ENCODE measurements at places on chromosomes 2 and 18.

- DNase-seq: no peak
Observed at GRCh38 chr2:28292491-28292890, 100.2 kb upstream of the FOSL2 start.

- DNase-seq: no peak
Observed at GRCh38 chr2:222915092-222915957, 54.5 kb downstream of the ACSL3 start.

- no peak for DNase-seq
Observed at GRCh38 chr2:213251618-213252017, 32.6 kb upstream of the SPAG16 start.

GRCh38 chr2:198188982-198189381 lies 384.6 kb downstream of the PLCL1 start:
- DNase-seq: no peak

- no peak for DNase-seq
Observed at GRCh38 chr18:48539406-48540250, 797 bp downstream of the CTIF start.

DNA sequence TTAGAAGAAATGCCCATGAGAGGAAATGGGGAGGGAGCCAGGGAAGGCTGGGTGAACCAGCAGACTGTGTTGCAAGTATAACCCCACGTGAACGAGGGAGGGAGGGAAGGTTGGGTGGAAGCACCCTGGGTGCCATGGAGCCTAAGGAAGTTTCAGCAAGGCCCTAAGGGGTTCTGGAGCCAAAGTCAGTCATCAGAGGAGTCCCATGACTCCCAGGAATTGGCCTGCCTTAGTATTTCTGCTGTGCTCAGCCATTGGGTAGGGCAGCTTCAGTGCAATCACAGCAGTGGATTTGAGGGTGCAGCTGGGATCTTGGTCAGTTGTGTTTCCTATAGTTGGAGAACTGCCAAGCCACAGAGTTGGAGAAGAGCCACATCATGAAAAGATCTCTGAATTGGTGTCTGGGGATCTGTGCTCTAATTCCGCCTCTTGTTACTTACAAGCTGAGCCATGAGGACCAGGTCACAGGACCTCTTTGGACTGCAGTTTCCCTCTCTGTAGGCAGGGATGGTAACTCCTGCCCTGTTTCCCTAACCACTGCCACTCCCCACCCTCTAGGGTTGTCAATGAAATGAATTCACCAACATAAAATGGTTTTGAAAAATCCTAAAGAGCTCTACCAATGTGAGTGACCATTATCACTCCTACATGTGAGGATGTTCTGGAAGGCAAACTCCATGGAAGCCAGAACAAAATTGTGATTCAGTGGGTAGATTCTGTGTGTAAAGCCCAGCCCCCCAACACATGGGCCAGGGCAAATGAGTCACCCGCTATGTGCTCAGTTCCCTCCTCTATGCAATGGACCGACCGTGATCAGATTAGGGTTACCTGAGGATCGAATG lies 108.9 kb downstream of the CLIP4 start:
- peak; percentile 56 for DNase-seq

GRCh38 chr2:237980087-237980486 lies 13.3 kb downstream of the UBE2F start:
- no peak for DNase-seq

GRCh38 chr2:99805930-99806476 lies 316.2 kb upstream of the REV1 start:
- no peak for DNase-seq

DNA sequence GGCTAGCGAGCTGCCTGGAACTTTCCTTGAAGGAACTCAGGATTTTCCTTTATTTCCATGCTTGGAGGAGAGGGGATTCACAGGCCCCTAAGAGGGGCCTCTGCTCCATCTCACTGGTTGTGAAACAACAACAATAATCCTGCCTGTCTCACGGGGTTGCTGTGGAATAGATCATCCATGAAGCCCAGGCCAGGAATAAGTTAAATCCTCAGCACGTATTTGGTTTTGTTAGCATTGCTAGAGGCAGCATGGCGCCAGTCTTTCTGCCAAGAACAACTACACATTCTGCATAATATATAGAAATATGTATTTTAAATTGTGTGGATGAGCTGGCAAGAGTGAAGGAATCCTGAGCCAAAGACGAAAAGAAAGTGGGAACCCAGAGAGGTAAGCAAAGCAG lies 80.8 kb upstream of the L3MBTL4 start:
- DNase-seq: no peak

DNA sequence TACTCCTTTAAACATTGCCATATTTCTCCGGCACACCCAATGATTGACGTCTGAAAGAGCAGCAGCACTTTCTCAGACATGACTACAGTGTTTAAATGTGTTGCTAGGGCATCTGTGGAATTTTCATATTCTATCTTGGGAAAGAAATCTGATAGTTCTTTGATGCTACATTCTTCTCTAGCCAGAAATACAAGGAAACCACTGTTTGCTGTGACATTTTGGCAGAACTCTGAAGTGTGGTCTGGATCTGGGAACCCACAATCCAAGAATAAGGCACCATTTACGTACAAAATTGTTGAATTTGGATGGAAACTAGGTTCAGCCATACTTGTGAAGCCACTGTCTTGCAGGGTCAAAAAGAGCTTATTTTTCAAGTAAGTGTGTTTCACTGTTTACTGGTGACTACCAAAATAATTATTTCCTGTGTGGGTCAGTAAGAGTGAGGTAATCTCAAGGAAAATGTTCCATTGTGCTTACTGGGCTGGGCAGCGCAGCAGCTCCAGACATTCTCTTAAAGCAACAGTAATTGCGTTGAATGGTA lies 21.3 kb upstream of the CD28 start:
- peak; percentile 32 for DNase-seq

DNA sequence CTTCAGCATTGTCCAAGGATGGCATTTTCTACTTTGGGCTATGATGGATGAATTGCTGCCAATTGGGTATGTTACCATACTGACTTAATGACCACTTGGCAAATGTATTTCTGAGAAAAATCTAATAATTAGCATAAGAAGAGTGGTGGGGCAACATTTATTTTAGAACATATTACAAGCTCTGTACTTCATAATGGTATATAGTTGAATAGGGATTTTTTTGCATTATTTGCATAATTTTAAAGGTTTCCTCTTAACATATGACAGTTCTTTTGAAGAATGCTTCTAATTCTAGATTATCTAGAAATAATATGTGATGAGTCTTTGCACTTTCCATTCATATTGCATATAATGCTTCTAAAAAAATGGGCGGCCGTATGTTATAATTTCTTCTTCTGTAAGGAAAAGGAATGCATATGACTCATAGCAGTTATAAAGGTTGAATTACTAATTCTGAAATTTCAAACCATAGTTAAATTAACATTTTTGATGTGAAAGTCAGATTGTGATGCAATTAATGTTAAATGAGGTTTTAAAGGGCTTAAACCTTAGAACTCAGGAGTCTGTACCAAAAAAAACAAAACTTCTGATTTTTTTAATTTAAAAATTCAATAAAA lies 1652.3 kb upstream of the SLC39A10 start:
- DNase-seq: no peak

GRCh38 chr2:170715062-170715931 lies at the start of gene SP5:
Gene SP5 (plus strand): TSS chr2:170715337. CDS start chr2:170715513, 176 bp downstream.
- peak; percentile 74 for DNase-seq

- no peak for DNase-seq
Observed at GRCh38 chr2:179191110-179191509, 73.5 kb downstream of the SESTD1 start.

- no peak for DNase-seq
Observed at GRCh38 chr2:85851253-85852151, 37.3 kb downstream of the ST3GAL5 start.

DNA sequence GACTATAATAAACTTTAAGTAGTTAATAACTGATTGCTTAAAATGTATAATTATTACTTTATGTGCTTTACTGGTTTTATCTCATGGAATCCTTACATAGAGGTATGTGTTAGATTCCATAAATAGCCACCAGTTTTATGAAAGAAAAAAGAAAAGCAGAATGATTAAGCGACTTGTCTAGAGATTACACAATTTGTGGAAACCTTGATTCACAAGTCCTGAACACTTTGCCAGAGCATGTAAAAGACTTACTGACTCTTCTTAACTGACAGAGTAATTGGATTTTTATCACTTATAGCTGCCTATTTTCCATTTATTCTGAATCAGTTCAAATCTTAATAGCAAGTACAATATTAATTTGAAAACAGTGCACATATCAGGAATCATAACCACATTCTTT lies 448.7 kb upstream of the NETO1 start:
- DNase-seq: no peak

GRCh38 chr2:176565641-176566323 lies 296.5 kb downstream of the MTX2 start:
- DNase-seq: no peak

GRCh38 chr2:52934323-52934898 lies 833.2 kb upstream of the CHAC2 start:
- DNase-seq: peak; percentile 3

GRCh38 chr2:71932037-71932779 lies 215.5 kb downstream of the CYP26B1 start:
- DNase-seq: no peak

- no peak for DNase-seq
Observed at GRCh38 chr2:109525836-109526235, 87.9 kb downstream of the SEPTIN10 start.

DNA sequence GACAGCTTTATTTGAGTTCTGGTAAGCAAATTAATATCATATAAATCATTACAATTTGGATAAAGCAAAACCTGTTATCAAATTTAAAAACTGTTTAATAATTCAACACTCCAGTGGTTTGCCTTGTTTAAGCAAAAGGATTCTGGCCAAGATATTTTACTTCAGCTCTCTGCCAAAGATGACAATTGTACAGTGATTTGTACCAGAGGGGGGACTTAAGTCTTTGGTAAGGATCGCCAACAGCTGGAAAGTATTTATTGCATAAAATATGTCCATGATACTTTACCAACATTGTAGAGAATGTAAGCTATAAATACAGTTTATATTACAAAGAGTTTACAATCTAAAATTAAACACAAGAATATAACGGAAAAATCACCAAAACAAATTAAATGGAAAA lies 13.8 kb downstream of the PREPL start:
- DNase-seq: no peak
